ENCODE measurements at places on chromosomes 12 and 14.
A peak's percentile ranks its signal among the peaks of the same experiment; 100 is the strongest.

- DNase-seq: no peak
Measured at GRCh38 chr12:89216211-89216952, 135.9 kb downstream of the DUSP6 start.

DNA sequence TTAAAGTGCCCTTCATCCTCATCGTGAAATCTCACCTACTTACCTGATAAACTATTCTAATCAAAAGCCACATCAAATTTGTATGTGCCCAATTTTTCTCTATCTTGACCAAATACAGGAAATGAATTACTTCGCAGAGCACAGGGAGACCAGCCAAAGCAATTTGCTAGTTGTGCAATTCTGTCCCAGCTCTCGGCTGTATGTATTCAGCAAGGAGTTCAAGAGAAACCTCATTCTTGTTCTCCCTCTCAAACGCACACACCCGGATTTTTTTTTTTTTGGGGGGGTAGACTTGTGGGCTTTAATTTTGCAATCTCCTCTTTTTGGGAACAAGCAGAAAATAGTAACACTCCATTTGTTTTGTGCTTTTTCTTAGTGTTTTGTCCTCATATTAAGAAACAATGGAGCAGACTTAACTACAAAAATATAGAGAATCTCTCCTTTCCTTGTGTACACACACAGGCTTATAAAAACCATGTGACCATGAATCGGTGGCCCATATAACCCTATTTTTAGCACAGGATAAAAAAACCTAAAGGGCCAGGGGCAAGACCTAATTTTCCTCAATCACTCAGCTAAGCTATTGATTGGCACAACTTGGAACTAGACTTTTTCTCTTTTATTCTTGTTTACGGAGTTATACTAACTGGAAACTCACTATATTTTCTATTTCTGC lies 64.2 kb downstream of the MBIP start:
- DNase-seq: no peak

GRCh38 chr14:51780006-51780692 lies 80.3 kb upstream of the GNG2 start:
- peak; percentile 29 for DNase-seq

DNA sequence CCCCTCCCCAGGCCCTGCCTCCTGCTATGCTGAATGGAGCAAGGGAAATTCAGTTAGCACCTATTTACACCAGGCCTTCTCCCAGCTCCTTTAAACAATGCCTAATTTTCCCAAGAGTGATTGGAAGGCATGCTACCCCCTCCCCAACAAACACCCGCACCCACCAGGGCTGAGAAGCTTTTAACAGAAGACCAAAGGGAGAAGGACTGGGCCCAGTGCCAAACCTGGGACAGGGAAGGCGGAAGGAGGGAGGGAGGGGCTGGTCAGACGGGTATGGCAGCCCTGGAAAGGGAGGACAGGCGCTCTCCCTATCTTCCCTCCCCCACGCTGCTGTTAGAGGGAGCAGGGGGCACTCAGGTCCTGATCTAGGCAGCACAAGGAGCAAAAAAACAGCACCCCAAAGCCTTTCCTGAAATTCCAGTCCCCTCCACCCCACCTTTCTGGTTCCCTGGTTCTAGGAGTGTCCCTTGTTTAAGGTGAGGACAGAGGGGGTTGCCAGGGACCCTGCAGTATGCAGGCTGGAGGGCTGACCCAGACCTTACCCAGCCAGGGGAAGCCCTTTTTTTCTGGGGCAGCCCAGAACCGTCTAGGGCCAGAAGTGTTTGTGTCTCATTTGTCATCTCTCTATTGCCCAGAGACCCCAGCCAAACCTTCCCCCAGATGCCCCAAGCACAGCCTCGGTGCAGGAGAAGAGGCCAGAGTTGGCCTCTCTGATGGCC lies 2.4 kb upstream of the KRT8 start:
- DNase-seq: no peak

- no peak for DNase-seq
Measured at GRCh38 chr12:3148366-3149000, 71.3 kb downstream of the TSPAN9 start.

DNA sequence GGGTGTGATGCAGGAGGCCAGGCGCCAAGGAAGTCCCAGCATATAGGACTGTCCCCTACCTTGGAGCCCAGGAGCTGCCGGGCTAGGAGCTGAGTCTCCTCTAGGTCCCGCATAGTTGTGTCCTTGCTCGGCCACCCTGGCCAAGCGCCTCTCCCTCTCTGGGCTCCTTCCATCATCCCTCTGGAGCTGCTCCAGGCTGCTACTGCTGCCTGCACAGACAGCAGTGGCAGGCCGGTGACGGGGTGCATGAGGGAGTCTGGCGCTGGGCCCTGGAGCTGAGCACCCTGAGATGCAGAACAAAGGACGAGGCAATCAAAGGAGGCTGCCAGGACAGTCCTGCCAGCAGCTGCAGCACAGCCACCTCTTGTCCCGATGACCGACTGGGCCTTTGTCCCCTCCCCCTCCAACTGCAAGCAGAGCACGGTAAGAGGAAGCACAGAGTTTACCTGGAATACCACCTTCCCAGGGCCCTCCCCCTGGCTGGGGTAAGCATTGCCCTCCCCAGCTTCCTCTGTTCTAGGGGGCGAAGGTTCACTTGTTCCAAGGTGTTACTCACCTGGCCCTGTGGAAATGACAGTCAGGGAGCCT lies 10.4 kb downstream of the DTX1 start:
- no peak for DNase-seq

All from fibroblast of skin of left biceps (primary cell).